Progenitor cell of endocrine pancreas (in vitro differentiated cells): ENCODE measurements at places on chromosomes 13 and 19. TPM values are rescaled to one million over a fixed set of nuclear protein-coding genes. Genes with fewer than 3 reads are reported as not detected.

Gene OR7A17
- total RNA-seq: not detected in 2 replicates

Gene KLK2
- total RNA-seq: not detected in 2 replicates

Gene BORA
- total RNA-seq: 10.8 and 12.4 TPM in 2 replicates

Gene SYT5
- total RNA-seq: 4.3 and 4.8 TPM in 2 replicates
